CD4-positive, alpha-beta T cell treated with Interferon gamma for 1 hour (primary cell): ENCODE measurements at places on chromosomes 5 and 9.

DNA sequence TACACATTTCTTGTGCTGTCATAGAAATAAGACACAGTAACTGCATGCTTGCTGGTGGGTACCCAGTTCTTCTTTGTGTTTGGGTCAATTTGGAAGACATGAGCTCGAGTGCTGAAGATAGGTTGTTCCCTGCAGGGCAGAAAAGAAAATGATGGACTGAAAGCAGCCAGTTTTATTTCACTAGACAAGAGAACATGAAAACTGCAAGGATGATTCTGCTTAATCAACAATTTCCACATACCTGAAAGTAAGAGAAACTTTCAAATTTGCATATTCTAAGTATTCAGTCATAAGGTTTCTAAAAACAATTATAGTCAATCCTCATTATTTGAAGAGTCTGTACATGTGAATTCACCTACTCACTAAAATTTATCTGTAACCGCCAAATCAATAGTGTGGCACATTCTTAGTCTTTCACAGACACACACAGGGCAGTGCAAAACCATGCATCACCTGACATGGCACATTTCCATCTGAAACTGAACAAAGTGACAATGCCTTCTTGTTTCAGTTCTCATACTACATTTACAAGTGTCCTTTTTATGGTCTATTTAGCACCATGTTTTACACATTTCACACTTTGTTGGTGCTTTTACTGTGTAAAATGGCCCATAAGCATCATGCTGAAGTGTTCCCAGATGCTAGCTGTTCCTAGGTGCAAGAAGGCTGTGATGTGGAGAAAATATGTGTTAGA, 56.9 kb downstream of the HOMER1 start:
- no peak for DNase-seq

DNA sequence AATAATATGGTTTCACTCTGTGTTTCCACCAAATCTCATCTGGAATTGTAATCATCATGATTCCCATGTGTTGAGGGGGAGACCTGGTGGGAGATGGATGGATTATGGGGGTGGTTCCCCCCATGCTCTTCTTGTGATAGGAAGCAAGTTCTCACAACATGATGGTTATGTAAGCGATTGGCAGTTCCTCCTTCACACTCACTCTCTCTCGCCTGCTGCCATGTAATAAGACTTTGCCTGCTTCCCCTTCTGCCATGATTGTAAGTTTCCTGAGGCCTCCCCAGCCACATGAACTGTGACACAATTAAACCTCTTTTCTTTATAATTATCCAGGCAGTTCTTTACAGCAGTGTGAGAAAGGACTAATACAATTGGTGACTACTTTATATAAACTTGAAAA, 48.4 kb downstream of the PTBP3 start:
- DNase-seq, result no peak

- peak; percentile 41 for DNase-seq
Observed at GRCh38 chr5:17412760-17413671, 85.0 kb upstream of the TAF11L2 start.

- DNase-seq, result no peak
Observed at GRCh38 chr5:308672-309271, 12.7 kb upstream of the AHRR start.

DNA sequence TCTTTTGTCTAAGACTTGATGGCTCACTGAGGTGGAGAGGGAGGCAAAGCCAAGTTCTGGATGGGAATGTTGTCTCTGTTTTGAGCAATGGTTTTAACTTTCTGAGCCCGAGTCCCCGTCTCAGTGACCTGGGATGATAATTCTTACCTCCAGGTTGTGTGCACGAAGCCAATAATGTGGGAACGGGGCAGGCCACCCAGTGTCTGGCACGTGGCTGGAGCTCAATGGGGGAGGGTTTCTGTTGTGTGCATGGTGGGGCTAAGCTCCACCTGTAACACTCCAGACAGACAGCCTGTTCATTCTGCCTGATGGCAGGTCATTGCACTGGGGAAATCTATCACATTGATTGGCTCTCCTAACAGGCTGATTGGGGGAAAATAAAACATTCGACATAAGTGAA, 37.1 kb upstream of the NTNG2 start:
- DNase-seq, result no peak

DNA sequence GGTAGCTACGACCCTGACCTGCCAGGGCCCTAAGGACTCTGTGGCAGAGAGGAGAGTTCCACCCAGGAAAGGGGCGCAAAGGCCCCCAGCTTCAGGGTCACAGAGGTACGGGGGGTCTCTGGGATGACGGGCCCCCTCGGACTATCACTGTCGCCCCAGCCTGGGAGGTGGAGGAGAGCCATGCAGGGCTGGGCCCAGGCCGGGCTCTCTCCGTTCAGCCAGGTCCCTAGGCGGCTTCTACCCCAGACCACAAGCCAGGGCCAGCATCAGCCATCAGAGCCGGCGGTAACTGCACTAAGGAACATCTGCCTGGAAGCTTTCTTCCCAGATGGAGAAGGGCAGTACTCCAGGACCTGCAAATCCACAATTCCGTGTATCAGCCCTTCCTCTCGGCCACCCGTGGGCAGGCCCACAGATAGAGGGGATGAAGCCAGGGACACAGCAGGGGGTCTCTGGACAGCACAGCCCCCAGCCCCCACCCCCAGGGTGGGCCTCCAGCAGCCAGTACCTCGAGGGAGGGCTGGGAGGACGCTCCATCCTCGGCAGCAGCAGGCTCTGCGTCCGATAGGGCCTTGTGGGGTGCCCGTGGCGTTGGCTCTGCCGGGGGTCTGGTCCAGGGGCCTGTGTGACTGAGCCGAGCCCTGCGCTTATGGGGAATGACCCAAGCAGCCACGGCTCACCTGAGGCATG, 38.4 kb downstream of the NACC2 start:
- no peak for DNase-seq

DNA sequence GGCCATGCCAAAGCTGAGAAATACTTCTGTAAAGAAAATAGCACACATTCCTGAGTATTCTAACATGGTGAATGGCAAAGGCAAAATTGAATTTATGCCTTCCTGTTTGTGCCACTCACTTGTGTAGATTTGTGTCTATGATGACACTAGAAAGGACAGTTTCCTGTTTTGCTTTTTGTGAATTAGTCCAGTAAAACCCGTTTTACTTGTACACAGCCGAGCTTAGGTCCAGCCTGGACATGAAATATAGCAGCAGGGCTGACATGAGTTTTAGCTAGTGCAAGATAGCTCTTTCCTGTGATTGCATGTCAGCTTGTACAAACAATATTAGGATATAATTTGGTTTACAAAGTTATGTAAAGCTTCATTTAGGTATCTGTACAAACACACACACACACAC, 1891.7 kb upstream of the WWC1 start:
- DNase-seq, result no peak

- no peak for DNase-seq
Observed at GRCh38 chr9:366620-367019, 152.0 kb downstream of the DOCK8 start.

GRCh38 chr5:141121563-141121962, at the start of gene PCDHB4:
TSS of gene PCDHB4 (plus strand) at chr5:141121818. CDS start at chr5:141121999, 181 bp downstream.
- no peak for DNase-seq

DNA sequence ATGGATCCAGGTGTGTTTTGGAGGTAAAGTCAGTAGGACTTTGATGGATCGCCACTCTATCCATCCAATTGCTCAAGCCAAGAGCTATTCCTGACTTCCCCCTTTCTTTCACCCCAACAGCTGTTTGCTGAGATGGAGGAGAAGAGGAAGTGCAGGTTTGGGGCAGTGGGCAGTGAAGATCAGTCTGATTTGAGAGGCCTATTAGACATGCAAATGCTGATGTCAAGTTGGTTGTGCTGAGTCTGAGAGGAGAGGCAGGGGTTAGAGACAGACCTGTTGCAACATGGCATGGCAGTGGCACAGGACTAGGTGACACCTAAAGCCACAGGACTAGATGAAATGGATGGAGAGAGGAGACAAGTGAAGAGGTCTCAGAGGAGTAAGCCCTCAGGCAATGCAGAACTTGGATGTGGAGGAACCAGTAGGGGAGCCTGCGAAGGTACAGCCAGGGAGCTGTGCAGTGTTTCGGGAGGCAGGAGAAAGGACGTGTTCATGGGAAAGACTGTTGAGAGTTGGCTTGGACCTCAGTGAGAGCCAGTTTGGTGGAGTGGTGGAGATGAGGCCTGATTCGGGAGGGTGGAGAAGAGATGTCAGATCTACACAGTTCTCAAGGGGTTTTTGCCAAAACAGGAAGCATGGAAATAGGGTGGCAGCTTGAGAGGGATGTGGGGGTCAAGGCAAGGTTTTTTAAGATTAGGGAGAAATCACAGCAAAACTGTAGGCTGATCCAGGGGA, 175.0 kb downstream of the MACROH2A1 start:
- DNase-seq, result no peak

GRCh38 chr5:111511831-111512374, 432 bp downstream of the STARD4 start:
- DNase-seq, result no peak

GRCh38 chr9:97889941-97890887, 32.1 kb downstream of the TRMO start:
- DNase-seq, result peak; percentile 33

DNA sequence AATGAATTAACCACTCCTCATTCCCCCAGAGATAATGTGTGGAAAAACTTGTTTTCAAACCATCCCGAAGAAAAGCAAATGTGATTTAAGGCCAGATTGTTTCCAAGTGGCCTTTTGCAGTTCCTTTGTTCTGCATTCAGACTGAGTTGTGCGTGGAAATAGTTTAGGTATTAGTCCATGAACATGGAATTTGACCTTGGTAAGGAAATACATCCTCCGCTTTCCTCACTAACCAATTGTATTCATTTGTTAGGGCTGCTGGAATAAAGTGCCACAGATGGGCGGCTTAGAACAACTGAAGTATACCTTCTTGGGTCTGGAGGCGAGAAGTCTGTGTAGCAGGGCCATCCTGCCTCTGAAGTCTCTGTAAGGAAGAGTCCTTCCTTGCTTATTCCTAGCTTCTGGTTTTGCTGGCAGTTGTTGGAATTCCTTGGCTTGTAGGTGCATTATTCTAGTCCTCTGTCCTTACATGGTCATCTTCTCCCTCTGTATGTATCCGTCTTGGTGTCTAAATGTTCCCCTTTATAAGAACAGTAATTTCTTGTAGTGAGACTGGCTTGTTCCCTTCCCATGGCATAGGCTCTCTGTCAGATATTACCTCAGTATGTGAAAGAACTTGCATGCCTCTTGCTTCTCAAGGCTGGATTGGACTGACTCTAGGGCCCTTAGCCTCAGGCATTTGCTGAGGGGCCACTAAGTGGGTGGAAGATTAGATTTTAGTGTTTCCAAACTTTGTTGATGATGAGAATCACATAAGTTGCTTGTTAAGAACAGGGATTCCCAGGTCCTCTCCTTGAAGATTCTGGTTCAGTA, 53.9 kb downstream of the RAI14 start:
- DNase-seq, result no peak

DNA sequence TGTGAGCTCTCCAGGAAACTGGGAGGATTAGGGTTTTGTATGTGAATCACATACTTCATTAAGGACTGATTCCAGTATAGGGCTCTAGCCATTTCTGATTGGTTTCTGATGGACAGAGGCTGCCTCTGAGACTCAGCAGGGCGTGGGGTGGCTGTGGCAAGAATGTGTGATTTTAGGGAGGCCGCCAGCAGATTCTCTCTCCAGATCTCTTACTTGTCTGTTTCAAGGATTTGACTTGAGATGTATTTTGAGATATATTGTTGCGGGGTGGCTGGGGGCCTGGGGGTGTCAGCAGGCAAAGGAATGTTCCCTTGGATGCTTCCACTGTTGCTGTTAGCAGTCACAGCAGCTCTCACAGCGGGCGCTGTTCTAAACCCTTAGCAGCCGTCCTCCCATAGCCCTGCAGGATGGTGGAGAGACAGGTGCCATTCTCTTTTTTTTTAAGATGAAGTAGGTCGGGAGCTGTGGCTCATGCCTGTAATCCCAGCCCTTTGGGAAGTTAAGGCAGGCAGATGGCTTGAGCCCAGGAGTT, 8.0 kb upstream of the HNRNPAB start:
- no peak for DNase-seq

GRCh38 chr5:138408023-138408422, 30.8 kb upstream of the REEP2 start:
- no peak for DNase-seq

- DNase-seq, result no peak
Observed at GRCh38 chr9:125774106-125774505, 26.9 kb downstream of the PBX3 start.

- DNase-seq, result no peak
Observed at GRCh38 chr5:9438596-9439354, 107.1 kb downstream of the SEMA5A start.

DNA sequence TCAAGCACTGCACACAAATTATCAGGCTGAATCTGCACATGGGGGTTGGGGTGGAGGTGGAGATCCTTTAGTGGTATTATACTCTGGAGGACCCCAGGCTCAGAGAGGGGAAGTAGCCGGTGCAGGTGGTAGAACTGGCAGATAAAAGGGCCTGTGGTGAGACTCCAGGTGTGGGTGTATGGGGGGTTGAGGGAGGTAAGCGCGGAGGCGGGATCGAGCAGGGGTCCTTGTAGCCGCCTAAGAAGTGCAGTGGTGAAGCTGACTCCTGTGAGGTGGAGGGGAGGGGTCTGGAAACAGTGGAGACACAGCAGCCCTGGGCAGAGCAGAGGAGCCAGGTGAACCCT, 841 bp downstream of the ACSL6 start:
- no peak for DNase-seq

DNA sequence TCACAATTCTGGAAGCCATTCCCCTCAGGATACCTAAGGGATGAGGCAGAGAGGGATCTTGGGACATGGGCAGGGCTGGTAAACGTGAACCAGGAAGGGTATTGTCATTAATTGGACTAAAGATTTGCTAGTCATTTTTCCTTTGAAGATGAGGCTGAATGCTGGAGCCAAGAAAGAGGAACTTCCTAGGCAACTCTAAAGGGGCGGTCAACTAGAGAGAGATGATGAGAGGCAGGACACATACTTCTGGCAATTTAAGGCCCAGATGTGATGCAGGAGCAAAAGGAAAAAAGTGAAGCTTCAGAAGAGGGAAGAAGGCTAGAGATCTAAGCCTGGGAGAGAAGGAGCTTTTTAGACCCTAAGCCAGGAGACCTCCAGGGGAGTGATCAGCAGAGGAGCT, 5.6 kb downstream of the GBA2 start:
- no peak for DNase-seq

- DNase-seq, result no peak
Observed at GRCh38 chr5:180557217-180557809, 34.0 kb downstream of the SCGB3A1 start.

DNA sequence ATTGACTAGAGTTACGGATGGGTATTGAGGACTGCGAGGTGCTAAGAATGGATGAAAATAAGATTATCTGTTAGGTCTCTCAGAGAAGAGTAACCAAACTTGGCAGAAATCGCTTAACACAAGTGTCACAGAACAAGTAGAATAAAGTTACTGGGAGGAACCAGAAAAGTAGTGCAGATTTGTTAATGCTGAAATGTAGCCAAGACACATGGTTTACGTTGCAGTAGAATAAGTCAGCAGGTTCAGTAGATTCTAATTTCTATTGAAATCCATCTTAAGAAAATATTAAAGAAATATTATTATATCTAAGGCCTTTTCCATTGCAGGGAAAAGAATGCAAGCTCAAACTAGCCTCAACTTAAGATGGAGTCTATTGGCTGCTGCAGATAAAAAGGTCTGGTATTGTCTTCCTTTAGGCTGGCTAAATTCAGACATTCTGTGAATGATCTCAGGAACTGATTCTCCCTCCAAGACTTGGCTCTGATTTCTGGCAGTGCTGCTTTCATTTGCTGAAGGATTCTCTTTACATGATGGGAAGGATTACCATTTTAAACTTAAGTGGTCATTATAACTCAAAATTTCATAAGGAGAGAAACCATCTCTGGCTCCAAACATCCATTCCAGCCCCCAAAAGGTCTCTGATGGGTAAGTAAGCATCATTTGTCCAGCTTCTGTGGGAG, 314.9 kb downstream of the MARCHF11 start:
- no peak for DNase-seq

- DNase-seq, result no peak
Observed at GRCh38 chr5:23132231-23132630, 279.1 kb upstream of the CDH12 start.

- DNase-seq, result no peak
Observed at GRCh38 chr5:74026310-74026709, 400.3 kb downstream of the ARHGEF28 start.
